Muscle of leg (tissue), 16 donors: ENCODE measurements at places on chromosomes 1 and 21. TPM values are rescaled to one million over a fixed set of nuclear protein-coding genes. Genes with fewer than 3 reads are reported as not detected.

DNA sequence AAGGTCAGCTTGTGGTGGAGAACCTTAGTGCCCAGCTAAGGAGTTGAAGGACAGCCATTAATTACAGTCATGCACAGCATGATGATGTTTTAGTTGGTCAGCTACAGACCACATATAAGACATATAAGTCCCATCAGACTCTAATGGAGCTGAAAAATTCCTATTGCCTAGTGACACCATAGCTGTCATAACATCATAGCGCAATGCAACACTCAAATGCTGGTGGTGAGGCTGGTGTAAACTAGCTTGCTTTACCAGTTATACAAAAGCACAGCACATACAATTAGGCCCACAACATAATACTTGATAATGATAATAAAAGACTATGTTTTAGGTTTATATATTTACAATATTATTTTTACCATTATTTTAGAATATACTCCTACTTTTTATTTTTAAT lies 4.0 kb downstream of the ECHDC2 start:
- peaks cover 21% of the 10 kb centered on the region for H3K27me3 ChIP-seq
- no peak overlapping the region for H3K4me3 ChIP-seq
- H3K4me1 ChIP-seq, result peaks cover 5% of the 10 kb centered on the region
- no peak overlapping the region for H3K27ac ChIP-seq

DNA sequence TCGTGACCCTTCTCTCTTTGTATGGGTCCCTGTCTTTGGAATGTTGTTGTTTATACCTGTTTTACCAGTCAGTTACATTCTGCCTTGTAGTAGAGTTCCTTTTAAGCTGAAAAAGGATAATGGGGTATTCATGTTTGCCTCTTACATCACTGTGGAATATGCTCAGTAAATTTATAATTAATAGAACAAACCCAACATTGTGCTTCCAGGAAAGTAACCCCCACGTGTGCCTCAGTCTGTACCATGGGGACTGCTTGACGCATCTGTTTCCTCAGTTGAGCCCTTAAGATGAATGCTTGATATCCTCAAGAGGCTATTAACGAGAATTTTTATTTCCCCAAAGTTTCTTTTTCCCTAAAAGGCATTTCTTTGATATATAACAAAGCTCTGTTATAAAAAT lies 73.4 kb downstream of the ST6GALNAC3 start:
- no peak overlapping the region for H3K27ac ChIP-seq
- no peak for DNase-seq
- no peaks in the 10 kb centered on the region for H3K27me3 ChIP-seq
- H3K4me1 ChIP-seq, result no peaks in the 10 kb centered on the region
- H3K4me3 ChIP-seq, result no peak overlapping the region

DNA sequence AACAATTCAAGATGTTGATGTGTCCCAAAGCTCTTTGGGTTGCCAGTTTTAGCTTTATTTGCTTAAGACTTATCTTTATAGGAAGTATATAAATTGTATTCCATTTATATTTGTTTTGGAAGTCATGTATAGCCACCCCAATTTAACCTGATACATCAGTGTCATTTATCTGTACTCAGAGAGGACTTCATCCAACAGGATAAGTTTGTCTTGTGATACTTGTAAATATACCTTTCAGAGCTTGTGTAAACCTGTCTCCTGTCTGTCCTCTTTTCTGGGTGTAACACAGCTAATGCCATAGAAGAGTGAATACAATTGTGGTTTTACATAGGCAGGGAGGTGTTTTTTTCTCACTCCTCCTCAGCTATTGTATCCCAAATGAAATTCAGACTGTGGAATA lies 10.4 kb downstream of the PTGFR start:
- no peak overlapping the region for H3K27ac ChIP-seq
- no peaks in the 10 kb centered on the region for H3K36me3 ChIP-seq
- H3K27me3 ChIP-seq, result no peaks in the 10 kb centered on the region
- H3K4me3 ChIP-seq, result no peak overlapping the region
- peak; percentile 8 for DNase-seq

- DNase-seq, result no peak
- no peak overlapping the region for H3K4me3 ChIP-seq
- H3K27me3 ChIP-seq, result no peaks in the 10 kb centered on the region
- H3K36me3 ChIP-seq, result no peaks in the 10 kb centered on the region
- H3K27ac ChIP-seq, result no peak overlapping the region
Measured at GRCh38 chr1:86324130-86324822, 71.8 kb downstream of the ODF2L start.

DNA sequence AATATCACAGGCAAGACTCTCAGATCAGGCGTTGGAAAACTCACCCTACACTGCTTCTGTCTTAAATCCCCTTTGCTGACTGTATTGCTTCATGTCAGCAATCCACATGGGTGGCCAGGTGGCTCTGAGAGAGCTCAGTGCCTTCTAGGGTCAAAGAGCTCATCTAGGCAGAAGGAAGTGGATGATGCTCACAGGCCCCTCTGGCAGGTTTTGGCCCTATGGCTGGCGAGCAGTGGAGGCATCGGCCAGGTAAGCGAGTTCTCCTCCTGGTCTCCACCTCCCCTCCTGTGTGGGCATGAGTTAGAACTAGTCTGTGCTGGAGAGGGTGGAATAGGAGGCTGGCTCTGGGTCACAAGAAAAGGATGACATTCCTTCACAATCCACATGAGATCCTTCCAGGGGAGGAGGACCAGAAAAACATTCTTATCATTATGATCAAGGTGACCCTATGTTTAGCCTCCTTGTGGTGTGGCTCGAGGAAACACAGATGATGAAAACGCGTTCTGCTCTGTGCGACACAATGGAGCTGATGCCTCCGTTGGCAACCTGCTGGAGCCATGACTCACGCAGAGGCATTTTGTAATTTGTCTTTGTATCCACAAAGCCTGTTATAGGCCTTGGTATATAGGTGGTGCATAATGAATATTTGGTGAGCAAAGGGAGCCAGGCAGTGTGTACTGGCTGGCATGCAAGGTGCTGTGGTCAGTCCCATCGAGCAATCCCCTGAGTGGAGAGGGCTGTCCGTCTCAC lies 264.6 kb upstream of the RAB4A start:
- peaks cover 3% of the 10 kb centered on the region for H3K27me3 ChIP-seq
- peaks cover 23% of the 10 kb centered on the region for H3K4me1 ChIP-seq
- H3K4me3 ChIP-seq, result no peak overlapping the region

The CRP gene
- not detected for total RNA-seq

- no peaks in the 10 kb centered on the region for H3K27me3 ChIP-seq
- no peaks in the 10 kb centered on the region for H3K4me1 ChIP-seq
- DNase-seq, result peak; percentile 46
- H3K27ac ChIP-seq, result no peak overlapping the region
Measured at GRCh38 chr1:41122851-41123518, 101.5 kb upstream of the SLFNL1 start.

- H3K27me3 ChIP-seq, result no peaks in the 10 kb centered on the region
- H3K4me3 ChIP-seq, result no peak overlapping the region
- no peak for DNase-seq
Measured at GRCh38 chr1:43844114-43844513, 89.5 kb upstream of the ARTN start.

GRCh38 chr1:233304489-233305102 lies 9.1 kb upstream of the PCNX2 start:
- no peak overlapping the region for H3K4me3 ChIP-seq
- peak; percentile 42 for DNase-seq
- H3K4me1 ChIP-seq, result no peaks in the 10 kb centered on the region
- peaks cover 4% of the 10 kb centered on the region for H3K27me3 ChIP-seq

The LINGO4 gene
- 0.22 TPM for total RNA-seq

- no peaks in the 10 kb centered on the region for H3K4me1 ChIP-seq
- DNase-seq, result no peak
- no peaks in the 10 kb centered on the region for H3K27me3 ChIP-seq
- H3K27ac ChIP-seq, result no peak overlapping the region
Measured at GRCh38 chr1:152917794-152918193, 9.4 kb downstream of the IVL start.

The KRTAP21-2 gene
- not detected for total RNA-seq

GRCh38 chr1:6265151-6265550 lies 4.3 kb upstream of the GPR153 start:
- no peak overlapping the region for H3K4me3 ChIP-seq
- no peak overlapping the region for H3K27ac ChIP-seq
- peak; percentile 54 for DNase-seq
- peaks cover 13% of the 10 kb centered on the region for H3K27me3 ChIP-seq

The TRIM45 gene
- total RNA-seq, result 16.7 TPM

DNA sequence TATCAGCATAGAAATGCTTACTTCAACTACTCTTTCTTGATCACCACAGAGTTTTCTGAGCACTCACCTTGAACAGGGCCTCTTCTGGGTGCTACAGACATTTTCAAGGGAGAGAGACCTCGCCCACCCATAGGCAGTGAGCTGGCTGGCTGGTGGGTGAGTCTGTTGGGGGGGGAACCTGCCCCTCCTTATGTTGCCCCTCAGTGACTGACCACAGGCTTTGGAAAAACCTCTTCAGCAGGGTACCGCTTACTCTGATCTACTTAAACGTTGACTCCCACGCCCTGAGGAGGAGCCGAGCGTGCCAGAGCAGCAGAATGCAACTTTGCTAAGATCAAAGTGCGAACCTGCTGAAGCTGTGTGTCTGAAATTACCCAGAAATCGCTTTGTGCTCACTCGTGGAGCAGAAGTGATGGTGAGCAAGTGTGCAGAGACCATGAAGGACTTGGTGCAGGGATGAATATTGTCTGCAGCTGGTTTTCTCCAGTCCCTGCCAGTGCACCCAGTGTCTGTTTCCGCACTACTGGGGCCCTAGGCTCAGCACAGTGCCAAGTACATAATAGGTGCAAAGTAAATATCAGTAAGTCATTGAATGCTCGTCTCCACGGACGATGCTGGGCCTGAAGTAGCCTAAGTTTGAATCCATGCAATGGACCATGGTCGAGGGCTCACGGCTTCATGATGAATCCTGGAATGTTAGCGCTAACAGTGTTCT lies 158.7 kb upstream of the IRF2BP2 start:
- no peak for DNase-seq
- H3K27me3 ChIP-seq, result no peaks in the 10 kb centered on the region
- H3K27ac ChIP-seq, result no peak overlapping the region
- no peak overlapping the region for H3K4me3 ChIP-seq

The CFAP74 gene
- total RNA-seq, result not detected

DNA sequence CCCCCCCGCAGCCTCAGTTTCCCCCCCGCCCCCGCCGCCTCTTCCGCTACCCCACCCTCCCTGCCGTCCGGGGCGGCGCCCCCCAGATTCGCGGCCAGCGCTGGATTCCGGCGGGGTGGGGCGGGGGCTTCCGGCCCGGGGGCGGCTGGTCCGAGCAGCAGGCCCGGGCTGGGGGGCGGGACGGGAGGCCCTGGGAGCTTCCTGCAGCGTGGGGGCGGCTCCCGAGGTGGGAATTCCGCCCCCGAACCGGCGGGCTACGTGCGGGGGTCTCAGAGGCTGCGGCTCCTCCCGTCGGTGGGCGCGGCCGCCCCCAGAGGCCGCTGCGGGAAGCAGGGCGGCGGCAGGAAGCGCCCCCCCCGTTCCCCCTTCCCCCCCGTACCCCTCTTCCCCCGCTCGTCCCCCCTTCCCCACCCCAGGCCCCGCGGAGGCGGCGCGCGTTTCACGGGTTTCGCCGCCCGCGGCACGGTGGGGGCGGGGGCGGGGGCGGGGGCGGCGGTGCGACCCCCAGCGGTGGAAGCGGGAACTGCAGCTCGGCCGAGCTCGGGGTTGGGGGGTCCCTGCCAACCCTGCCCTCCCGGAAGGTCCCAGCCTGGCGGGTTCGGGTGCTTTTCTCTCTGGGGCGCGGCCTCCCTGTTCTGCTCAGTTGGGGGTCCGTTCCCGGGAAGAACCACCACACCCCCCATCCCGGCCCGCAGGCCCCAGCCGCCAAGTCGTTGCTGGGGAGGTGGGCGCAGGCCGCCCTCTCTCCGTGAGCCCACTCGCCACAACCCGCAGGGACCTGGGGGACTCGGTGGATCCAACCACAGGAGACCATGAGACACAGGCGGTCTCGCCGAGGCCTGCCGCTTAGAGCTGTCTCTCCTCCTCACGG lies 76.3 kb downstream of the MORN1 start:
- peak overlapping the region; percentile 97 for H3K27ac ChIP-seq
- peaks cover 8% of the 10 kb centered on the region for H3K36me3 ChIP-seq
- H3K27me3 ChIP-seq, result no peaks in the 10 kb centered on the region
- peak overlapping the region; percentile 44 for H3K4me3 ChIP-seq

DNA sequence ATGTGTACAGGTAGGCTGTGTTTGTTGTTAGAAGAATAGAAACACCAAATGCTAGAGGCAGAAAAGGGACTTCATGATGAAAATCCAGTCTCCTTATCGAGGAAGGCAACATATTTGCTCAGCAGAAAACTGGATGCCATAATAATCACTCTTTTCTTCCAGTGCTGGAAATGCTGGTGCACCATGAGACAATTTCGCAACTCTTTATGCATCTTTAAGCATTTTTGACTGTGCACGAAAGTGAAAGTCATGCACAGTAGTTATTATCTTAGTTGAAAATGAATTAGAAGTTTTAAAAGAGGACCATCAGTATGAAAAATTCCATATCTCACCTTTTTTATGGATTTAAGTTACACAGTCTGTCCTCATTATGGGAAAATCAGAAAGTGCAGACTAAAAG lies 29.1 kb downstream of the SMYD2 start:
- no peak overlapping the region for H3K4me3 ChIP-seq
- peaks cover 16% of the 10 kb centered on the region for H3K4me1 ChIP-seq
- DNase-seq, result peak; percentile 42
- H3K27me3 ChIP-seq, result no peaks in the 10 kb centered on the region

DNA sequence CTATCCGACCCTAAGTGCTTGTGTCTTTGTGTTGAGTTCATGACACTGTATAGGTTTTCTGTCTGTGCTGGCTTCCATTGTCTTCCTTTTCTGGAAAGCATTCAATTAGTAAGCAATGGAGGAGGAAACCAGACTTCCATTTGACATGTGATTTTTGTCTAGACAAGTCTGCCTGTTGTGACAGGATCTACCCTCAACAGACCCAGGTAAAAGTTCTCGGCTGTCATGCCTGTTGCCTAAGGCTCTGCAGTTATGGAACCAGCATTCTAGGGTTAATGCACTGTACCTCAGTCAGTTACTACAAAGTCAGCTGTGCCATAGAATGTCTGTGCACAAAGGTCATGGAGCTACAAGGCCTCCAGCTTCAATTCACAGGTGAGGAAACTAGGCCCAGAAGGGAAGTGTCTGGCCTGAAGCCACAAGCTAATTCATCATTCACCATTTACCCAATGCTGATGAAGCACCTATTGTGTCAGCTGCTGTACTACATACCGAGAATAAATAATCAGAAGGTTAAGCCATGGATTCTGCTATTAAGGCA lies 72.3 kb downstream of the PLPP3 start:
- peak overlapping the region; percentile 64 for H3K27ac ChIP-seq
- H3K36me3 ChIP-seq, result peaks cover 90% of the 10 kb centered on the region
- peaks cover 38% of the 10 kb centered on the region for H3K4me1 ChIP-seq
- H3K27me3 ChIP-seq, result no peaks in the 10 kb centered on the region
- peak; percentile 17 for DNase-seq

DNA sequence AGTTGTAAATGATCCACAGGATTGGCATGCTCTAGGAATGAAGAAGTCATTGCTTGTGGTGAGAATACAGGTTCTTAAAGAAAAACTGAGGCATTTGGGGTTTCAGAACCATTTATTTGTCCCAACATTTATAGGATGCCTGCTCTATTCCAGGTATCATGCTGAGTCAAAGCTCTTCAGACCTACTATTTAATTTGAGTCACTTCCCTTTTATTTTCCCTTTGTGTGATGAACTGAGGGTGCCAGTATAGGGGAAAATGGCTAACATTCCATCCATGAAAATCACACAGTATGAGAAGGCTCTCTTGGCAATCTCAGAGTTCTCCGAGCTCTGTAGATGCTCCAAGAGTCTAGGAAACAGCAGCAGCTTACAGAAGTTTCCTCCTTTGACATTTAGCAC lies 110.4 kb downstream of the RNF220 start:
- no peak overlapping the region for H3K27ac ChIP-seq
- no peak overlapping the region for H3K4me3 ChIP-seq
- no peak for DNase-seq
- H3K36me3 ChIP-seq, result no peaks in the 10 kb centered on the region
- no peaks in the 10 kb centered on the region for H3K4me1 ChIP-seq
- peaks cover 17% of the 10 kb centered on the region for H3K27me3 ChIP-seq
